Vagina (tissue), 2 donors: ENCODE measurements at places on chromosomes 1 and 21. TPM values are rescaled to one million over a fixed set of nuclear protein-coding genes. Genes with fewer than 3 reads are reported as not detected.
A peak's percentile ranks its signal among the peaks of the same experiment; 100 is the strongest.

DNA sequence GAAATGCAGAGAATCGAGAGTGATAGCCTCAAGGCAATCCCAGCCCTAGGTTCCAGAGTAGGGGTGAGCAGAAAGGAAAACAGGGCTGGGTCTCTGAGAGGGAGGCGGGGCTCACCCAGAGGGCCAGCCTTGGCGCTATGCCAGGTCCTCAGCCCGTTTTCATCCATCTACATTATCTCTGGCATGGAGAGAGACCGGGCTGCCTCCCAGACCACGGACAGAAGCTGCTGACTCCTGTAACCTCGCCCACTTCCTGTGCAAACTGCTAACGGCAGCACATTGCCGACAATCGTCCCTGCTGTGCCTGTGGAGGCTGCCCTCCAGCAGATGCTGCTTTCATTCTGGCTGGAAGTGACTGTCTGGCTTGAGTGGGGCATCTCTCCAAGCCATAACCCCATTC is 569.1 kb downstream of the NPHP4 start:
- no peaks in the 10 kb centered on the region for H3K36me3 ChIP-seq
- DNase-seq: no peak
- H3K27ac ChIP-seq: no peak overlapping the region
- H3K27me3 ChIP-seq: peaks cover 4% of the 10 kb centered on the region

GRCh38 chr1:76503736-76504135 is 363.5 kb upstream of the ST6GALNAC5 start:
- no peaks in the 10 kb centered on the region for H3K4me1 ChIP-seq
- DNase-seq: no peak
- no peak overlapping the region for H3K27ac ChIP-seq
- no peaks in the 10 kb centered on the region for H3K27me3 ChIP-seq

GRCh38 chr1:8876087-8876486 is 2.4 kb downstream of the ENO1 start:
- no peak overlapping the region for H3K4me3 ChIP-seq
- no peaks in the 10 kb centered on the region for H3K27me3 ChIP-seq
- peaks cover 76% of the 10 kb centered on the region for H3K4me1 ChIP-seq
- no peaks in the 10 kb centered on the region for H3K36me3 ChIP-seq
- no peak for DNase-seq

GRCh38 chr1:241485554-241485992 is 34.0 kb downstream of the FH start:
- H3K36me3 ChIP-seq: no peaks in the 10 kb centered on the region
- H3K4me3 ChIP-seq: no peak overlapping the region
- no peak overlapping the region for H3K27ac ChIP-seq
- no peaks in the 10 kb centered on the region for H3K4me1 ChIP-seq
- H3K27me3 ChIP-seq: no peaks in the 10 kb centered on the region

GRCh38 chr1:10471411-10472219 is 714 bp downstream of the DFFA start:
- no peaks in the 10 kb centered on the region for H3K36me3 ChIP-seq
- H3K4me3 ChIP-seq: peak overlapping the region; percentile 77
- H3K27me3 ChIP-seq: no peaks in the 10 kb centered on the region
- H3K4me1 ChIP-seq: peaks cover 28% of the 10 kb centered on the region
- DNase-seq: no peak

Gene GMEB1
- 11.0 TPM for total RNA-seq

- H3K27ac ChIP-seq: no peak overlapping the region
- H3K4me1 ChIP-seq: no peaks in the 10 kb centered on the region
- DNase-seq: no peak
- no peaks in the 10 kb centered on the region for H3K36me3 ChIP-seq
- H3K27me3 ChIP-seq: no peaks in the 10 kb centered on the region
- no peak overlapping the region for H3K4me3 ChIP-seq
Measured at GRCh38 chr21:26709090-26709489, 136.0 kb upstream of the CYYR1 start.

- peaks cover 3% of the 10 kb centered on the region for H3K36me3 ChIP-seq
- peaks cover 57% of the 10 kb centered on the region for H3K4me1 ChIP-seq
- H3K27ac ChIP-seq: peak overlapping the region; percentile 95
- no peaks in the 10 kb centered on the region for H3K27me3 ChIP-seq
Measured at GRCh38 chr1:145962157-145963102, 1.9 kb downstream of the ANKRD34A start.

Gene RNU1-4
- 19,908 TPM for total RNA-seq

DNA sequence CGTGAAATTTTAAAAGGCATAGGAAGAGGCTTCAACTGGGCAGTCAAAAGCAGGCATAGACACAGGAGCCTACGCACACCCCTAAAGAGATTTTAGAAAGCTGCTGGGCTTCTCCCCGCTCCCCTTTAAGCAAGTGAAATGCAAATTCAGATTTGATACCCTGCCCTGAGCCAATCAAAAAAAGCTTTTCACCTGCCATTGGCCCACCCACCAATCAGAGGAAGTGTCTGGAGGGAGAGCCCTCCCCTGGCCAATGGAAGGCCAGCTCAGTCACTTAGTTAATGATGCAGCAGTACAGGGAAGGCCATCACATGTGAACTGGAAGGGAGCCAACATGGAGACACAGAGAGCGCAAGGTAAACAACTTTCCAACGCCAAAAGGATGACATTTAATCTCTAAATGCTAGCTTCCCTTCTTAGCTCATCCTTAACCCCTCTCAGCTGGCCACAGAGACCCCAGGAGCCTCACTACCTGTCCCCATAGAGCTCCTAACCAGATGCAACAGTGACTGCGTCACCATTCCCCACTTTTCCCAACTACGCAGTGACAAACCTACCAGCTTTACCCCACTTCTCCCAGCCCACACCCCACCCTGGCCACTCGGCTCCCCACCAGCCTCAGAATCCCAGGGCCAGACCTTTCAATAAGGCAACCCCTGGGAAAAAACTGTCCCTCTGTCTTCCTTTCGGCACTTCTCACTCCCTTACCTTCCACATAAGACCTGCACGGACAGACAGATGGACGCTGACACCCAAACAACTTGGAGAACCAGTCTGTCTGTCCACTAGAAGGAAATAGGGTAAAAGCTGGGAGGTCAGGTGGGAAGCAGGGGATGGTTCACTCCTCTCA is 71.0 kb downstream of the CD46 start:
- H3K27me3 ChIP-seq: no peaks in the 10 kb centered on the region
- DNase-seq: no peak
- H3K27ac ChIP-seq: peak overlapping the region; percentile 94

DNA sequence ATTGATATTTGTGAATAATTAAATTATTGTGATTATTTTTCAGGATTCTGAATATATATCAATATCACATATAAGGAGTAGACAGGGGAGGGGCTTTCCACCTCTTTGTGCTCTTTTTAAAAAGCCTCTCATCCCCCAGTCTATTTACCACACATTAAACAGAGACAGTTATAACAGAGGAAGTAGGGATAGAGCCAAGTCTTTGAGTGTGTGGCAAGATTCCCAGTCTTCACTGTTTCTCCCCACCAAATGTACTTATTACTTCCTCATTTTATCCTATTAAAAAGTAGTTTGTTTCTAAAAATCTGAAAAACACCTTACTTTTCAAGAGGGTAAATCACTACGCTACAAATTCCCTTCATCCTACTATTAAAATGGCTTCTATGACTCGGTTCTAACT is 46.7 kb downstream of the EPS15 start:
- H3K4me3 ChIP-seq: no peak overlapping the region
- no peak overlapping the region for H3K27ac ChIP-seq
- no peak for DNase-seq
- H3K36me3 ChIP-seq: no peaks in the 10 kb centered on the region
- H3K4me1 ChIP-seq: peaks cover 20% of the 10 kb centered on the region

DNA sequence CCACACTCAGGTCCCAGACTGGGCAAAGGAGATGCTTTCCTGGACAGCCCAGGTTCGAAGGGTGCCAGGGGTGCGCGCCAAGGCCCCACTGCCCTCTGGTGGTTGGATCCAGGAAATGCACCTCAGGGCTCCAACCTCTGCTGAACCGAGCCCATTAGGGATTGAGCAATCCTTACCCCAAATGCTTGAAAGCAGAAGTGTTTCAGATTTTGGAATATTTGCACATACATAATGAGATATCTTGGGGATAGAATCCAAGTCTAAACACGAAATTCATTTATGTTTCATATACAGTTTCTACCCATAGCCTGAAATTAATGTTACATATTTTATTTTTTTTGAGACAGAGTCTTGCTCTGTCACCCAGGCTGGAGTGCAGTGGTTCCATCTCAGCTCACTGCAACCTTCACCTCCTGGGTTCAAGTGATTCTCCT is 57.4 kb downstream of the SLC9A1 start:
- H3K27ac ChIP-seq: peak overlapping the region; percentile 93
- no peak overlapping the region for H3K4me3 ChIP-seq
- H3K4me1 ChIP-seq: peaks cover 31% of the 10 kb centered on the region
- H3K27me3 ChIP-seq: no peaks in the 10 kb centered on the region
- DNase-seq: no peak
